ENCODE measurements at places on chromosomes 12 and 14. TPM values are rescaled to one million over a fixed set of nuclear protein-coding genes. Genes with fewer than 3 reads are reported as not detected.

DNA sequence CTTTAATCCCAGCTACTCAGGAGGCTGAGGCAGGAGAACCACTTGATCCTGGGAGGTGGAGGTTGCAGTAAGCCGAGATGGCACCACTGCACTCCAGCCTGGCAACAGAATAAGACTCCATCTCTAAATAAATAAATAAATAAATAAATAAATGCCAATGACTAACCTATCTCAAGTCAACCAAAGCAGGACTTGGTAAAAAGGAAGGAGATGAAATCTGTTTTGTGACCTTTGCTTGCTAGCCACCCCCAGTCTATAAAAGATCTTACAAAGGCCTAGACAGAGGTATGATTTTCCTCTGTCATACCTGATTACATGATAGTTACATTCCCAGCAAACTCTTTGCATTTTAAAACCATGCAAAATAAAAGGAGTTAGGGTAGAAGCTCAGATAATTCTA lies 13.5 kb upstream of the METTL17 start:
- DNase-seq: peak; percentile 47

- DNase-seq: no peak
These were observed 62.8 kb upstream of the RFLNA start for GRCh38 chr12:124231980-124232653.

DNA sequence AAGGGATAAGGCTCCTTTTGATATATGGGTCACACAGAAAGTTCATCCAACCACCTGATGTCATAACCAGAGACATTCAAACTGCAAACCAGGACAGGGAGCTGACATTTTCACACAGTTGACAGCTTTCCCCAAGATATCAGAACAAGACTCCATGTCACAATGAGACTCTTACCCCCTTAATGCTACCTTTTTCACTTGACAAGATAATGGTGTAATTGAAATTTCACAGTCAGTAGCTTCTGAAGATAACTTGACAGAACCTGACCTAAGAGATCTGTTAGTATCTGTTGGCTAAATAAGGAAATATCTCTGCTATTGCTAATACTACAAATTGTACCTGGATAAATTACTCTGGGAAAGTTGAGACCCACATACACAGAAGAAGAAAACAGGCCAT lies 187.3 kb downstream of the C12orf50 start:
- DNase-seq: no peak

DNA sequence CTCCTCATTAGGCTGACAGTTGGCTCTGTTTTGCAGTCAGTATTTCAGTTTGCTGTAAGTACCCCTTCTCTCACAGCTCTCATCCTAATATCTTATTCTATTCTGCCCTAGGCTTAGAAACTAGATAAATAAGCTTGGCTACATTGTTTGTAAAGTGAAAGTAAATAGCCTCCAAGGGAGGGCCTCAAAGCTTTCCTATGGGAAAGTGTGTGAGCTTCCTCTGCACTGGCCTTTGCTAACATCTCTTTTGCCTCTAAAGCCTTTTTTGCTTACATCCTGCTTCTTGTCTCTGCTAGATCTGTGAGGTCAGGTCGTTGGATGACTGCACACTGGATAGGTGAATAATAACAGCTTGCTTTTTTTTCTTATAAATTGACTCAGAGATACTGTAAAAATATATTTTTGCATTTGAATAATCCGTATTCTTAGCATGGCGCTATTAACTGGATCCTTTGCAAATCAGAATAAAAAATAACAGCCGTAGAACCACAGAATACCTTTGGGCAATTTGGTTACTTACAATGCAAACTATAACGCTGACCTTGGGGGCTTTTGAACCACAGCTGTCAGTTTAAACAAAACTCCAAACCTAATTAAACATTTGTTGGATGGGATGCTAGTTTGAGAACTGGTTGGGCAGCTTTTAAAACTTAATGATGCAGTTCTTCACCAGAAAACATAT lies 55.1 kb downstream of the TTC6 start:
- DNase-seq: no peak

CISTR gene
- total RNA-seq: not detected

MAP1LC3B2 gene
- total RNA-seq: not detected

HCAR3 gene
- not detected for total RNA-seq

MSI1 gene
- not detected for total RNA-seq

CLEC4A gene
- 0.86 TPM for total RNA-seq
